IMR-90 (cell line): ENCODE measurements at places on chromosomes 13 and 19.

GRCh38 chr13:112078216-112078615 lies 11.3 kb downstream of the SOX1 start:
- DNase-seq, result no peak

DNA sequence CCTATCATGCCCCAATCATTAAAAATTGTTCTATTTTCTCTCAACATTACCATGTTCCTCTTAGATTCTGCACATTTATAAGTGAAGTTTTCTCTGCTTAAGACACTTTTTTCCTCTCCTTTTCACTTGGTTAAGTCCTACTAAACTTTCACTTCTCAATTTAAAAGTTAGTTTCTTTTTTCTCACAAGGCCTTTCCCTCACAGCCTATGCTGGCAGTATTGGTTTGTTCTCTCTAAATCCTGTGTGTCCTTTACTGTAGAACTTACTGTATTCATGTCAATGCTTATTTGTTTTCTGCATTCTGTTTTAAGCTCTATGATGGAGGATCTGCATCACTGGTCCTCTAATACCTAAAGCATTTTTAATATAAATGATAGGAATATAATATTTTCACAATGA lies 2816.6 kb downstream of the PCDH9 start:
- DNase-seq, result no peak

GRCh38 chr19:53132141-53132991 lies at the start of gene ZNF415:
Gene ZNF415 (minus strand): TSS chr19:53132910. CDS start chr19:53122676, 10,234 bp downstream.
- DNase-seq, result peak; percentile 67

GRCh38 chr13:32537580-32538142 lies 934 bp downstream of the N4BP2L2 start:
- no peak for DNase-seq

DNA sequence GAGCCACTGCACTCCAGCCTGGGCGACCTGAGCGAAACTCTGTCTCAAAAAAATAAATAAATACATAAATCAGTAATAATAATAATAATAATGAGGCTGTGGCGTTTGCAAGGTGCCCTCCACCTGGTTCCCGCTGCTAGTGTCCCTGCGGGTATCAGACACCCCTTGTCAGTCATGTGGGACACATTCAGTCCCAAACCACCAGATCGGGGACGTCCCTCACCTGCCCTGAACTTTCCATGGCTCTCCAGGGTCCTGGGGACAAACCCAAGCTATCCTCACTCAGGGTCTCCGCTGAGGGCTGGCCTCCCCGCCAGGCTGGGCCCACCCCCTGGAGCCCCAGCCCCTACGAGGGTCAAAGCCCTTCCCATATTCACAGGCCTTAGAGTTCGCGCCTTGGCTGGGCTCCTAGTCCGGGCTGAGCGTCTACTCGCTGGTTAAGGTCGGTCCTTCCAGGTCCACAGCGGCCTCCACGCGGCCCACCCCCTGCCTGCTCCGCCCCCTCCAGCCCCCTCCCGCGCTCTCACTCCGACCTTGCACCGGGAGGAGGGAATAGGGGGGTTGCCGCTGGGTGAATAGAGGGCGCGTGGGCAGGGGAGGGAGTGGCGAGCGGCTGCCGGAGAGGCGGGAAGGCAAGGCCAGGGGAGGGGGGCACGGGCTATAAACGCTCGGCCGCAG lies 349 bp upstream of the KISS1R start:
- no peak for DNase-seq

DNA sequence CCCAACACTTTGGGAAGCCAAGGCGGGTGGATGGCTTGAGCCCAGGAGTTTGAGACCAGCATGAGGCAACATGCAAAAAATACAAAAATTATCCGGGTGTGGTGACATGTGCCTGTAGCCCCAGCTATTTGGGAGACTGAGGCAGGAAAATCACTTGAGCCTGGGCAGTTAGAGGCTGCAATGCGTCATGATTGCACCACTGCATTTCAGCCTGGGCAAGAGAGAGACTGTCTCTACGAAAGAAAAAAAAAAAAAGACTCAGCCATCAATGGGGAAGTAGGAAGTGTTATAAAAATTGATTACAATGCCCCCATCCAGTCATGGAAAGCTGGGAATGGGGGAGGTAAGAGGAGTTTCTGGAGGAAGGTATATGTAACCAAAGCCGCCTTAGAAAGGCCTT lies 5.4 kb downstream of the TYK2 start:
- no peak for DNase-seq

DNA sequence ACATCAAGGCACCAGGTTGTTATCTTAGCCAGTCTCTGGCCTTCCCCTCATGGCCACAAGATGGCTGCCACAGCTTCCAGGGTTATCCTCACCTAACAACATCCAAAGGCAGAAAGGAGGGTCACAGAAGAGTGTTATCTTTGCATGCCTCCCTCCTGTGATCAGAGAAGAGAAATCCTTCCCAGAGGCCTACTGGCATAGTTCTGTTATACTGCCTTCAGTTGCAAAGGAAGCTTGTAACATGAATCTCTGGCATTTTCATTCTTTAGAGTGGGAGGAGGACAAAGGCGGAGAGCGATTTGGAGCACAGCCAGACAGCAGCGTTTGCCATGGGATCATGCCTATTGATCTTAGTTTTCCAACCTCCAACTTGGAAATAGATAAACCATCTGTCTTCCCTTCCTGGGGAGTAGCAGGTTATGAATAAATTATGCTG lies 135.7 kb downstream of the DNAJC15 start:
- peak; percentile 71 for DNase-seq

DNA sequence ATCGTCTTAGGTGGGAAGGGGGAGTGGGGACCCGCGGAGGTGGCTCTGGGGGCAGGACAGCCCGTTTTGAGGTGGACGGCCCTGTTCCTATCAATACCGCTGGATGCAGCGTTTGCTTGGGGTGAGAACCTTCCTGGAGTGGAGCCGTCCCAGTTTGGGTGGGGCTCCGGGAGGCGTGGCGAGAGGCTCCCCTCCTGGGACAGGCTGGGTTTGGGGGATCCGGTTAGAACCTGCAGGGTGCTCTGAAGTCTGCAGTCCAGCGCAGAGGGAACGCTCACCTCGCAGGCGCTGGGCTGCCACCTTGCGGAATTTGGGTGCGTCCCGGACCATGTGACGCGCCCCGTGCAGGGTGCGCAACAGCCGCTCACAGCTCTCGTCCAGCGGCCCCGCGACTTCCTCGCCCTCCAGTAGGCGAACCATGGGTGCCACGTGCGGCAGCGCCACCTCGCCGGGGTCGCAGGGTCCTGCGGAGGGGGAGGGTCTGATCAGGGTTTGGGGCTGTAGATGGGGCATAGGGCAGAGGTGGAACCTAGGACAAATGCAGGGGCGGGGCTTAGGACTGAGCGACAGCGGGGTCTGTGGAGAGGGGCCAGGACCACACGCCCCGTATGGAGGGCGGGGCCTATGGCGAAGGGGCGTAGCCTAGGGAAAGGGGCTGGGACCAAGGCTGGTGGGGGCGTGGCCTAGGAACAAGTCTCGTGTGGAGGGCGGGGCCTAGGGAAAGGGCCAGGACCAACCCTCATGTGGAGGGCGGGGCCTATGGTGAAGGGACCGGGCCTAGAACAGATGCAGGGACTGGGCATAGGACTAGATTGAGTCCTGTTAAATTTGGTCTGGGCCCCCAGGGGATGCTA lies 13.8 kb downstream of the SH2D3A start:
- peak; percentile 15 for DNase-seq

GRCh38 chr13:77583581-77583980 lies 48.1 kb downstream of the SCEL start:
- no peak for DNase-seq

GRCh38 chr19:40609561-40610395 lies 8.6 kb downstream of the LTBP4 start:
- no peak for DNase-seq

GRCh38 chr13:32056316-32056715 lies 24.7 kb downstream of the FRY start:
- DNase-seq, result no peak

DNA sequence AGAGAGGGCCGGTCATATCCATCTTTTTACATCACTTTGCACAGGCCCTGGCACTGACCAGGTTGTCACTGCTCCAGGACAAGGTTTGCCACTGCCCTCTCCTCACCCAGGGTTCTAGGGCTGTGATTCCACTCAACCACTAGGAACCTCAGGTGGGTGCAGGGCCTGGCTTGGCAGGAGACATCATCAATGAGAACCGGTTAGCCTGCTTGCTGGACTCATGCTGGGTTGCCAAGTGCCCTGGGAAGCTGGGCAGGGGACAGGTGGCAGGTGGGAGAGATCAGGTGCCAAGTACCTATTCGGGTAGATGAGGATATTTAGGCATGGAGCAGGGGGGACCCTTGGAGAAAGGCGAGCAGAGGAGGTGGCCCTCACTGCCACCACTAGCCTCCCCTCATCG lies 4.2 kb upstream of the CERS4 start:
- no peak for DNase-seq

- DNase-seq, result no peak
Measured at GRCh38 chr19:54606230-54606629, 12.8 kb downstream of the LILRA1 start.

DNA sequence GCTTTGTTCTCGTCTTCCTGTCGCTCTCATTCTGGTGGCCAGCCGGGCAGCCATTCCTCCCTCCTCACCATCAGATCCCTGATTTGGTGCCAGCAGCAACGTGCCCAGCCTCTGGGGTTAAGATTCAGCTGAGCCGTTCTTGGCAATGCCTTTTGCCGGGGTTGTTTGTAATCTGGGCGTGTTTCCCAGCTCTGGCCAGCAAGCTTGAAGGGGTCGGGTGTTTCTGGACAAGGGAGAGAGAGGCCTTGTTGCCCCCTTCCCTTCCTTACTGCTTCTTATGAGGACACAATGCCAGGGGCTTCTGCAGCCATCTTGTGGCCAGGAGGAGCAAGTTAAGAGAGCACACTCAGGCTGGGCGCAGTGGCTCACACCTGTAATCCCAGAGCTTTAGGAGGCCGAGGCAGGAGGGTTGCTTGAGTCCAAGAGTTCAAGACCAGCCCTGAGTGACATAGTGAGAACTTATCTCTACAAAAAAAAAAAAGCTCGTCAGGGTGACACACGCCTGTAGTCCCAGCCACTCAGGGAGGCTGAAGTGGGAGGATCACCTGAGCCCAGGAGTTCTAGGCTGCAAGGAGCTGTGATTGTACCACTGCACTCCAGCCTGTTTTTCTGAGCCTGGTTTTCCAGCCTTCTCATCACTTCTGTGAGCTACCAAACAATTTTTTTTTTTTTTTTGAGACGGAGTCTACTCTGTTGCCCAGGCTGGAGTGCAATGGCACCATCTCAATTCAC lies 10.7 kb upstream of the CRTC1 start:
- peak; percentile 50 for DNase-seq

GRCh38 chr13:27280009-27280656 lies 9.5 kb downstream of the RASL11A start:
- no peak for DNase-seq

DNA sequence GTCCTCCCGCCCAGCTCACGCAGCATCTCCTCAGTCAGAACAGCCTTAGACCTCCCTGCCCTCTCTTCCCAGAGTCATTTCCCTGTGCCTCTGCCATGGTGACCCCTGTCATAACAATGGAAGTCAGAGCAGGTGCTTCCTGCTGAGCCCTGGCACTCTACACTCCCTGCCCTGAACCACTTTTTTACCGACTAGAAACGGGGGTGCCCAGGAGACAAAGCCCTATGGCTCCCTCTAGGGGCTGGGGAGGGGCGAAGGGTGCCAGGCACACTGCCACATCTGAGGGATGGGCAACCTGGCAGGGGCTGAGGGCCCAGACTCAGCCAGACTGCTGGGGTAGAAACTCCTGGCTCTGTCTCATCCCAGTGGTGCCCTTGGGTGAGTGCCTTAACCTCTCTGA lies 16.4 kb downstream of the ZNF574 start:
- no peak for DNase-seq

DNA sequence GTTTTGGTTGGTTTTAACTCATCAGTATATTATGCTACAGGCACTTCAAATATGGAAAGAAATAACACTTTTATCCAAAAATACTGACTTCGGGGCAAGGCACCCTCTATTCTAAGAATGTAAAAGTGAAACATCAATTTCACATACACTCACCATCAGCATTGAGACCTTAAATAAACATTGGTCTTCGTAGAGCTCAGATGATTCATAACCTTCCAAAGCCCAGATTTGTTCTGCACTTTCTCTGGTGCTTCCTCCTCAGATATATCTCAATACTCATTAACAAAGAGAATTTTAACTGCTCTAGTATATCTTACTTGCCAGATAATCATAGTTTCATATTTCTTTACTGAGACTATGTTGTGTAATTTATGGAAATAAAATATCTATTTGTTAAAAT lies 794.3 kb downstream of the LIG4 start:
- peak; percentile 75 for DNase-seq

- DNase-seq, result no peak
Measured at GRCh38 chr19:33676999-33677665, 55.4 kb downstream of the CHST8 start.

DNA sequence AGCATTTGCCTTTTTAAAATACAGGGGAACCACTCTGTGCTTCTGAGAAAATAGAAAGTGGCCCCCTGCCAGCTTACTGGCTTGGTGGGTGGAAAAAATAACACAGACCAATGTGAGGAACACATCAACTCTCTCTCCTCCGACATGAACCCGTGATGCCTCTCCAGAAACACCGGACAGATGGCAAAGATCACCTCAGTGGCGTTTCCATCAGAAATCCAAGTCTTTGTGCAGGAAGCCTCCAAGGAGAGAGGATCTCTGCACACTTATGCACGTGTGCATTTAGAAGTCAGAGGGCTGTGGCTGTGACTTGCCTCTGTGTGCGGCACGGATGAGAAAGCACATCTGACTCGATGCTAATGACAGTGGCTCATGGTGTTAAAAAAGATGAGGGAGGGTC lies 112.3 kb upstream of the KLF12 start:
- peak; percentile 43 for DNase-seq

DNA sequence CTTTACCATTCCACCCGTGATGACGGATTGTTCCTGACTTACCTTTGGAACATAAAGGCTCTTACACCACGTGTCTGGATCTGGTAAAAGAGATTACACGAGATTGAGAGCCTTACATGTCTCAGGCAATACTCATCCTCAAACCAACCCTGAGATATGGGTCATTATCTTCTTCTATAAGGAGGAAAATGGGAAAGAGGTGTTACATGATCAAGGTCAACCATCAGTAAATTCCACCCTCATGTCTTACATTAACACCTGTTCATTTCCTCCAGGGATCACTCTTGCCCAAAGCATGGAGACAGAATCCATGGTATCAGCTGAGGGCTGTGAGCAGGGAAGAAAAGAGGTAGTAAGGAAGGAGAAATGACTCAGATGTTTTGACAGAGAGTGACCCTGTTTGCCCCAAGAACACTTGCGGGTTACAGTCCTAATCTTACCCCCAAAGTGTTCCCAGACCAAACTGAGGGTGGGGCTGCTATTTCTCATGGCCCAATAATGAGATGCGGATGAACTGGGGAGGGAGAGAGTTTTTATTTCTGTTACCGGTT lies 19.6 kb downstream of the LILRB4 start:
- DNase-seq, result no peak

DNA sequence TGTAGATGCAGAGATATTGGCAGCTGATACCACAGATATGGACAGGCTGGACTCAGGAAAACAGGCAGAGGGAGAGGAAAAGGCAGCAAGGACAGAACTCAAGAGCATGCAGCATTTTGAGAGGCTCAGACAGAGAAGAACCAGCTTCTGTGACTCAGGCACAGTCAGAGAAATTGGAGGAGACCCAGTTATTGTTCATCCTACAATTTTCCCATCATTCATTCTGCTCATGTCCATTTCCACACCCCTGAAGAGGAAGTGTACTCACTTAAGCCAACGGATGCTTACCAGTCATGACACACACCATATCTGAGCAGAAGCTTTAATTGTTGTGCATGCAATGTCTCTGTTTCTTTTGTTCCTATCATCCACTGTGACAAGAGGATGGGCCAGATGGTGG lies 359.8 kb upstream of the HTR2A start:
- DNase-seq, result peak; percentile 93

- DNase-seq, result no peak
Measured at GRCh38 chr19:45814166-45814780, 835 bp downstream of the RSPH6A start.

GRCh38 chr13:65508338-65508737 lies 1721.8 kb downstream of the PCDH9 start:
- DNase-seq, result no peak
